ENCODE measurements at places on chromosomes 16 and 17.
A peak's percentile ranks its signal among the peaks of the same experiment; 100 is the strongest.

- no peak for DNase-seq
Measured at GRCh38 chr17:72363089-72363610, 242.3 kb downstream of the SOX9 start.

GRCh38 chr17:2172077-2172851 is 117.4 kb downstream of the HIC1 start:
- DNase-seq = peak; percentile 86

- DNase-seq = no peak
Measured at GRCh38 chr16:2702438-2702825, 17.6 kb downstream of the PRSS27 start.

DNA sequence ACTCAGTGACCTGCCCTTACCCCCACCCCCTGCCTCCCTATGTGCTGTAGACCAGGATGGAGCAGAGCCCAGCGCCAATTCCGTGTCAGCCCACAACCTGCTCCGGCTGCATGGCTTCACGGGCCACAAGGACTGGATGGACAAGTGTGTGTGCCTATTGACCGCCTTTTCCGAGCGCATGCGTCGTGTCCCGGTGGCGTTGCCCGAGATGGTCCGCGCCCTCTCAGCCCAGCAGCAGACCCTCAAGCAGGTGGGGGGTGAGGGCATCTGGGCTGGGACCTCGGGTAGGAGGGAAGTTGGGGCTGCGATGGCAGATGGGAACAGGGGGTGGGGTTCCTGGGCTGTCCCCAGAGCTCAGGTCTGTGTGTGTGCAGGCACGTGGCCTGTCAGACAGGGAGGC is 6.3 kb upstream of the CACNA1G start:
- DNase-seq = no peak

DNA sequence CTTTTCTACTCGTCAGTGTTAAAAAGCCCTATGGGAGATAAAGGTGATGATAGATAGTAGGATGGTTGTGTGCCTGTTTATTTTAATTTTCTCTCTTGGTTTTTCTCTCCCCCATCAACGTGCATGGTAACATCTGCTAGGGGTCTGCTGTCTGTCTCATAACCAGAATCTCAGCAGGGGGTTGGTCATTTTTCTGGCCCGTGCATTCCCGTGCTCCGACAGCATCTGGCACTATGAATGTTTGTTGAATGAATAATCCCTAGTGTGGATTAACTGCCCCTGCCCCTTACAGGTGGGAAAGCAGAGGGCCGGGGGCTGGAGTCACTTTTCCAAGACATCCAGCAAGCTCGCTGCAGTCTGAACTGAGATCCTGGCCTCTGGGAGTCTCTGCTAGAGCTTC is 6.3 kb downstream of the CA5A start:
- no peak for DNase-seq

DNA sequence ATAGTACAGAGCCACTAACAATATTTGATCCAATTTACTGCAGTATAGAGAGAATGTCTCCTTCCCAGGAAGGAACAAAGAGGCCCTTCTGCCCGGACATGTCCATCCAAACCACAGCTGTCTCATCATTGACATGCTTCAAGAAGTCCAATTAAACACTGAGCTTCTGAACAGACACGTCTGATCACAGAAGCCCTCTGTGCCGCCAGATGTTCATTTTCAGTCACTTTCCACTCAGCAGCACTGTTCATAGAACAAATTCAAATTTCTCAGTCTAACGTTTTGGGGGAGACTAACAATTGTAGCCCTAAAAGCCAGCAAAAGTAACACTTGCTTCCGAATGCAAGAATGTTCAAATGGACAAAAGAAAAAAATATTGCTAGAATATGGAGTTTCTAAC is 15.3 kb downstream of the ZC3H7A start:
- no peak for DNase-seq

GRCh38 chr17:76268015-76268749 is 3.0 kb downstream of the UBALD2 start:
- peak; percentile 48 for DNase-seq

- DNase-seq = no peak
Measured at GRCh38 chr17:45098081-45098868, 34.0 kb downstream of the PLCD3 start.

- DNase-seq = no peak
Measured at GRCh38 chr17:35912942-35913341, 17.6 kb downstream of the RDM1 start.

DNA sequence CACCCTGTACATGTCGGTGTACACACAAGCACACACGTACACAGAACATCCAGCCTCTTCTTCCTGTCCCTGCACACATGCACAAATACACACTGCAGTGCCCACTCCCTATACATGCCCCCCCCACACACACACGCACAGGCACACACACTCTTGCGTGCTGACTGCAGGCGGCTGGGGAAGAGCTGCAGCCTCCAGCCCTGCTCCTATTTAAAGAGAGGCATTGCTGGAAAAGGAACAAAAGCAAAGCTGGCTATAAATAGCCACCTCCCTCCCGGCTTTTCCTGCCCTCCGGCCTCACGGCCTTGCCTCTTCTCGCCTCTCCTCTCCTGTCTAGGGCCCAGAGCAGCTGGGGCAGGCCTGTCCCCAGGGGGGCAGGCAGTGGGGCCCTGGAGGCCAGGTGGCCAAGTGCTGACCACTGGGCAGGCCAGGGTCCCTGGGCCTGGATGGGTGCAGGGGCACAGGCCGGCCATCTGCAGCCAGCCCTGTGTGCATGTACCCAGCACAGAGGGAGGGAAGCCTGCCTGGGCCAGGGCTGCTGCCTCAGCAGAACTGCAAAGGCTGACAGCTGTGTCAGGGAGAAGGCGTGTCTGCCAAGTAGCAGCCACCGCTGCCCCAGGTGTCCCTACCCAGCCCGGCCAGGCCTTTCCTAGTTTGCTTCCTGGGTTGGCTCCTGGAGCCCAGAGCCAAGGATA is 25.4 kb downstream of the RTN4RL1 start:
- DNase-seq = peak; percentile 29

GRCh38 chr16:86347090-86347489 is 163.2 kb upstream of the FOXF1 start:
- no peak for DNase-seq

GRCh38 chr16:22031483-22032083 is 23.7 kb downstream of the MOSMO start:
- DNase-seq = no peak

DNA sequence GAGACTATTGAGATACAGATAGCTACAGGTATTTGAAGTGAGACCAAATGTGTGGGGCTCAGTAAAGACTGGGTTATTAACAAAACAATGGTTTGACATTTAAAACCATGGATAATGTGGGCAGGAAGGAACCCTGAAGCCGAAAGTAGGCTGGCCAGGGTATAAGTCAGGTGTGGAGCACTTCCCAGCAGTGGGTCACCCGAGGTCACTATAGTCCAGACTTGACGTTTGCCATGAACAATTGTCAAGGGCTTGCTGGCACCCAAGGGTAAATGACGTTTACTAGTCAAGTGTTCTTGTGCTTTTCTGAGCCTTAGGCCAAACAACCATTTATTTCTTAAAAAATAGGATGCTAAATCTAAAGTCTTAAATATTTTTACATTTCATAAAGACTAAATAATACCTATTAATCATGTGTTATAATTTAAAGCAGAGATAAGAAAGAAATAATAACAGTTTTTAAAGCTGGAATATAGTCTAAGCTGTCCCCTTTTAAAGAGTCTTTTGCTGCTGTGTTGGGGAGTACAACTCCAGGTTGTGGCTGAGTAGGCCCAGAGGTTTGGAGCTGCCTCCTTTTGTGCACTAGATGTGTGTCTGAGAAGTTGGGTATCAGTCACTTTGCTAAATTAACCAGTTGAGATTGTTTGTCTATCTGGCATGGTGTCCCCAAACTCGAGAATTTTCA is 15.7 kb downstream of the ALDH3A2 start:
- DNase-seq = no peak

GRCh38 chr17:66248285-66248684 is 19.1 kb upstream of the APOH start:
- no peak for DNase-seq

GRCh38 chr16:83098536-83098935 is 471.8 kb downstream of the CDH13 start:
- no peak for DNase-seq

DNA sequence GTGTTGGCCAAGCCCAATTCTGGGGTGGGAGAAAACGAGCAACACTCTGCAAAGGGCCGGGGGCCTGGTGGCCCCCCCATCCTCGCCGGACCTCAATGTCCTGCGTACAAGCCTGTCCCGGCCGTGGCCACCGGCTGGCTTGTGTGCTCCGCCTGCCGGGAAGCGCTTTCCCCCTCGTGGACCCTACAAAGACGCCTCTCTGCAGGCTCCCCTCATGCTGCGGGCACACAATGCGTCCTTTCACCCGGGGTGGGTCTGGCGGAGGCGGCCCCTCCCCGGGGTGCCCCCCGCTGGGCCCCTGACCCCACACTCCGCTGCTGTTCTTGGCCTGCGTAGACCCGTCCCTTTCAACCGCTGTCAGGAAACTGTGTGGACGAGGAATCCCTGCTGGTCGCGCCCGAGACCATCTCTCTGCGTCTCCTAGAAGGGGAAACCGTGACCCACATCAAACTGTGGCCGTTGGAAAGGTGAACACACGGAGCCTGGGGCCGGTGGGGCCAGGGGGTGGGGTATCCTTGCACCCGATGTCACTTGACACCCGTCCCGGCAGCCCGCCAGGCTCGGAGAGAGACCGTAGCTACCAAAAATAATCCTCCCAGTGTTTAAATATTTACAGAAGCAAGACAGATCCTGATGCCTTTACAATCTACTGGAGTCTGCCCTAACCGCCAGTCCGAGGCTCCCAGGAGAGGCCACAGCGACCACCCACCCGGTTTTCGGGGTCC is 43.6 kb downstream of the TBC1D16 start:
- no peak for DNase-seq

GRCh38 chr16:1381612-1382406 is 30.1 kb downstream of the GNPTG start:
- DNase-seq = no peak

DNA sequence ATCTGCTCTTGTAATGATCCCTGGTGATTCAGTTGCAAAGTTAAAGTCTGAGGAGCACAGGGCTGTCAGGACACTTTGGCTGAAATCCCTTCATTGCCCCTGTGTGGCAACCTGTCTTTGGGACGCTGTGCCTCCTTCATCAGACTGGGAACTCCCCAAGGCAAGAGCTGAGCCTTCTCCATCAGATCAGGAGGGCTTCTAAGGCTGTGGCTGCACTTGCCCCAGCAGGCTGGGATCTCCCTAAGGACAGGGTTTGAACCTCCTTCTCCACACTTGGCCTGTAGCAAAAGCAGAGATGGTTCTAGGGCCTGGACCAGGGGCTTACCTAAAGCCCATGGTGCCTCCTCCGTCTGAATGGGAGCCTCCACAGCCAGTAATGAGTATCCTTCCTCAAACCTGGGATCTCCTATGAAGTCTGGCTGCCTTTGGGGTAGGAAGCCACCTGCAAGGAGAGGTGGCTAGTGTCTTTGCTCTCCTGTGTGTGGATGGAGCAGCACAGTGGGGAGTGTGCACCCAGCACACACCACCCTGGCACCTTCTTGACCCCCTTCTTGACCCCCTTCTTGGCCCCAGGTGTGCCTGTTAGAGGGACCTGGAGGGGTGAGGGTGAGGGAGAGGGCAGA is 79.0 kb upstream of the NKD1 start:
- no peak for DNase-seq

DNA sequence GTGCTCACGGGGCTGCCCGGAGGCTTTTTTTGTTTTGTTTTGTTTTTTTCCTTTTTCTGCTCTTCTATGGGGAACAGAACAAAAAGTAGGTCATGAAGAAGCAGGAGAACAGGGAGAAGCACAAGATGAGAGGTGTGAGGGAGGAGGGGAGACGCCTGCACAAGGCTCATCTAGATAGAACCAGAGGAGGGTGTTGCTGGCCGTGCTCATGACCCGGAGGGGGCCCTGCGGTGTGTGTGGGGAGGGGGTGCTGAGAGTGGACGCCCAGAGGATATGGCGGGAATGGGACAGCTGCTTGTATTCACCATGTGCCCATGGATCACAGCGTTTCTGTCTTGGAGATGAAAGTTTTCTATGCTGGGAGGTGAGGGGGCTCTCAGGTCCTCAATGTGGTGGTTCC is 183.7 kb downstream of the FOXL1 start:
- DNase-seq = no peak

DNA sequence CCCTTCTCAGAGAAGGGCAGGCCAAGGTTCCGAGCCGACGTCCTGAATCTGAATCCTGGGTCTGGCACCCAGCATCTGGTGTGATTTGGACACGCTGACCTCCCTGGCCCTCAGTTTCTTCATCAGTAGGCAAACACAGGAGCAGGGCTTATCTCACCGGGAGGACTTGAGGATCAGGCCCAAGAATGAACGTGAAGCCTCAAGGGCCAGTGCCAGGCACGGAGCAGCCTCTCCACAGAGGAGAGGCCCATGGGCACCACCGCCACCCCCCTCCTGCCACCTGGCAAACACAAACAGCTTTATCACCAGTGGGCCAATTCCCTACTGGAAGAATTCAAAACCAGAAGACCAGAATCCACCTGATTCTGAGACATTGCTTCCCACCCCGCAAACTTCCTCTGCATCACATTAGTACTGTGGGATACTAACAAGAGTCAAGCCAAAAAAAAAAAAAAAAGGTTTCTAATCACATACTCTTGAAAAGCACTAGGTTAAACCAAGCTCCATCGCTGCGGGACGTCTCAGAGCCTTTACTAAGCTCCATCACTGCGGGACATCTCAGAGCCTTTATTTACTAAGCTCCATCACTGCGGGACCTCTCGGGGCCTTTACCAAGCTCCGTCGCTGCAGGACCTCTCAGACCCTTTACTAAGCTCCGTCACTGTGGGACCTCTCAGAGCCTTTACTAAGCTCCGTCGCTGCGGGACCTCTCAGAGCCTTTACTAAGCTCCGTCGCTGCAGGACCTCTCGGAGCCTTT is 68.0 kb upstream of the DOC2B start:
- no peak for DNase-seq

DNA sequence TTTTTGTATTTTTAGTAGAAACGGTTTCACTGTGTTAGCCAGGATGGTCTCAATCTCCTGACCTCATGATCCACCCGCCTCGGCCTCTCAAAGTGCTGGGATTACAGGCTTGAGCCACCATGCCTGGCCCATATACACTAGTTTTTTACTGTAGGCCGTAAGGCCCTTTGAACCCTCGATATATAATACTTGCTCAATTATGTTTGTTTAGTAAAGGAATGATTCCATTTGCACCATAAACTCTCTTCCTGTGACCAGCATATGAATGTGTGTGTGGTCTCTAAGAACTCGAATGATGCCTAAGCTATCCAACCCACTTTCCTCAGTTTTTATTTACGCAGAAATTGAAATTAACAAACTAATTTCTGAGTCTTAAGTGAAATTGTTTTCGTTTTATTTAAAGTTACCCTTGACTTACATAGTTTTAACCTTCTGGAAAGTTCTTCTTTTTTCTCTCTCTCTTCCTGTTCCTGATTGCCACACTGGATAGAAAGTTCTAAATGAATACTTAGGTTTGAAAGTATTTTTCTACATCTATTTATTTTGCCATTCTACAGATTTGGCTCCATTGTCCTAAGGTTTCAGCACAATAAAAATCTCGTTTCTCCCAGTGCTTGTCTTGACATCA is 37.9 kb downstream of the PIGL start:
- DNase-seq = no peak

GRCh38 chr17:81130385-81131361 is 34.6 kb upstream of the PVALEF start:
- no peak for DNase-seq

- DNase-seq = no peak
Measured at GRCh38 chr17:72576289-72576759, 455.5 kb downstream of the SOX9 start.

All from HFFc6 (cell line).